ENCODE measurements at places on chromosomes 4 and X.

DNA sequence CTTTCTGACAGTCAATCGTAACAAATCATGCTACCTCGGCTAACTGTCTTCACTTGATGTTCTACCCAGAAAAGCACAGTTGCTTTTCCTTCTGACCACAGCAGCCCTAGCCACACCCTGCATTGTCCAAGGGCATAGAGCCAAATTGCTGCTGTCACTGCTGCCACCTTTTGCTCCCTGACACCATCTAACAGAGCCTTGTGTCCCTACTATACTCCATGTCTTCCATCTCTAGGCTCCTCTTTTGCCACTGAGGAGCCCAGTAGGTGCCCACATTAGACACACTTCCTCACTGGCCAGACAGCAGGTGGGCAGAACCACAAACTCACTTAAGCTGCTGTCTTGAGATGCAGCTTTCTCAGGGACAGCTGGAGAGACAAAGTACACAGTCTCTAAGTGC, 91.4 kb downstream of the ANXA3 start:
- DNase-seq: no peak

DNA sequence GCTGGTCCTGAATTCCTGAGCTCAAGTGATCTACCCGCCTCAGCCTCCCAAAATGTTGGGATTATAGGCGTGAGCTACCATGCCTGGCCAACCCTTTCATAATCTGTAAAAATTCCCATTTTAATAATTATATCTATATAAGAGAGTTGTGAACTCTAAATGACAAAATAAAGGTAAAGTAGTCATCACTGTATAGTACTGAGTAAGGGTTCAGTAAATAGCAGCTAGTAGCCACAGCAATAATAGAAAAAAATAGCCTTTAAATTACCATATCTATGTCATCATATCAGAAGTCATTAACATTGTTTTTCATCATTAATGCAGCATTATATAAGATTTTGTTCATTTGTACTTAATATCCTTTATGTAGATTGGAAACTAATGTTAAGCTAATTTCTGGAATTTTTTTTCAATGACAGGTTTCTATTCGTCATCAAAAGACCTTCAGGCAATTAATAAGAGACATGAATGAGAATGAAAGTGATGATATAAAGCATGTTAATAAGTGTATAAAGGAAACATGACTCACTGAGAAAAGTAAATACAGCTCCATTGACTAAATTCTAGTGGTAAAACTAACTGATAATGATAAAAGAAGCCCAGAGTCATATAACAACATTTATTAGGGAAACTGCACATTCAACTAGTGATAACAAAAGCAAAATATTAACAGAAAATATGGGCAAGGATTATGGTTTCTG, 85.9 kb upstream of the UGT8 start:
- DNase-seq: no peak

DNA sequence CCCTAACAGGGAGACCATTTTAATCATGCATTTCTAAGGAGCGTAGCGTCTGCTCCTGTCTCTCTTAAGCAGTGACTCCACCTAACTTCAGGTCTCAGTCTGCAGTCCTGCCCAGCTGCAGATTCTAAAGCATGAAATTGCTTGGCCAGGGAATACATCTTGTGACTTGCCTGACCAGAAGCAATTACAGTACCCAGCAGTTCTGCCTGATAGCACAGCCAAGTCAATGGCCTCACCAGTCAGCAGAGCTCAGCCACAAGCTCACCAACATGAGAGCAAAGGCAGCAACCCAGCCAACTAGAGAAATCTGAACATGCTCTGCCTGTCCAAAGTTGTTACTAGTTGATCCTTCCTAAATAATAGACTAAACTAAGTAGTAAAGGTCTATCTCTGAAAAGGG, 2011.9 kb upstream of the PCDH10 start:
- DNase-seq: no peak

DNA sequence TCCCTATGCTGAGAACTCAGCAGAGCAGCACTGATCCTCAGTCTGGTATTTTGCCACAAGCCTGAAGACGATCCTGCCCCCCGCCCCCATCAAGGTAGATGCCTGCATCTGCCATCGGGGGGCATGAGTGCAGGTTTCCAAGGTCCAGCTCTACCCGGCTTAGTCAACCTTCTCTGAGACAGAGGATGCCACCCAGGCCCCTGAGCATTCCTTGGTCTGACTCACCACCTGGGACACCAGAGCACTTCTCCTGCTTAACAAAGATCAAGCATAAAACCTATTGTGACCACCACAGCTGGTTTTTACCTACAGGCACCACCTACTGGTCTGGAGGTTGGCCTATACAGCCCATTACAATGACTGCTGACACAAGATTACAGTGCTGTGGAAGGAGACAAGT, 1168.1 kb downstream of the PCDH19 start:
- DNase-seq: no peak

- peak; percentile 79 for DNase-seq
Measured at GRCh38 chr4:56544573-56545131, 39.1 kb downstream of the ARL9 start.

DNA sequence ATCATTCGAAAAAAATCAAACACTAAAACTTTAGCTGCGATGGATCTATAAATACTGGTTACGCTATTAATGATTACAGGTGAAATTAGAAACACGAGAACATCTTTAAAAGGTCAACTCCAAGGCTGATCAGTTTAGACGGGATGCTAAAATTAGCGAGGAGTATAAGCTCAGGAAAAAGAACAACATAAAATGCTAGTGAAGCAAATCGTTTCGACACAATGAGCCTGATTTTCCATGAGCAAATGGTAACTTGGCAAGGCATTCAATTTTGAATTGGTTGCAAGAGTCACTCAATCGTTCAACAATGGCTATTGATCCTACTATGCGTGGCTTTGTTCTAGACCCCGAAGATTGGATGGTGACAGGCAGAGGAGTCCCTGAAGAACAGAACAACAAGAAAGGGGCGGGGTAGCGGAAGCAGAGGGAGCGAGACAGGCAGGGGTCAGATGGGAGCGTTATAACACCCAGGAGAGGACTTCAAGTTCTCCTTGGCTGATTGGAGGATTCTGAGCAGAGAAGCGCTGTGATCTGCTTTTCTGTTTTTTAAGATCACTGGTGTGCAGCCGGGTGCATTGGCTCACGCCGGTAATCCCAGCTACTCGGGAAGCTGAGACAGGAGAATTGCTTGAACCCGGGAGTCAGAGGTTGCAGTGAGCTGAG, 146.5 kb downstream of the RBM47 start:
- DNase-seq: no peak

DNA sequence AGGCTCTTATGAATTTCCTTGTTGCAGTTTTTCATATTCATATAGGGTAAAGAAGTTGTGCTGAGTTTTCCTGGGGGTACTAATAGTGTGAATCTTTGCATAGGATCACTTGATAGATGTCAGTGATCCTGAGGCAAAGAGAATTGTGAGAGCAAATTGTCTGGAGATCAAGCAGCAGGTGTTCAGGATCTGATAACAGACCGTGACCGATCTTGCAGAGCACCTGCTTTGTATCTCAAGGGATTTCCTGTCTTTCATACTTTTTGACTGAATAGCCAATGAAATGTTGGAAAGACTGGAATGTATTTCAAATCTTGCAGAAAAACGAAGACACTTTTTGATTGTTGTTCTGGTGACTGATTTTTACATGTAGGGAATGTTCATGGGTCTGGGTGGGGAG, 914.5 kb downstream of the STIM2 start:
- no peak for DNase-seq

GRCh38 chr4:162347156-162347841, 183.5 kb upstream of the FSTL5 start:
- no peak for DNase-seq

- DNase-seq: no peak
Measured at GRCh38 chrX:39974270-39974669, 123.5 kb downstream of the BCOR start.

GRCh38 chr4:143344774-143345173, 8.1 kb downstream of the GAB1 start:
- DNase-seq: no peak

DNA sequence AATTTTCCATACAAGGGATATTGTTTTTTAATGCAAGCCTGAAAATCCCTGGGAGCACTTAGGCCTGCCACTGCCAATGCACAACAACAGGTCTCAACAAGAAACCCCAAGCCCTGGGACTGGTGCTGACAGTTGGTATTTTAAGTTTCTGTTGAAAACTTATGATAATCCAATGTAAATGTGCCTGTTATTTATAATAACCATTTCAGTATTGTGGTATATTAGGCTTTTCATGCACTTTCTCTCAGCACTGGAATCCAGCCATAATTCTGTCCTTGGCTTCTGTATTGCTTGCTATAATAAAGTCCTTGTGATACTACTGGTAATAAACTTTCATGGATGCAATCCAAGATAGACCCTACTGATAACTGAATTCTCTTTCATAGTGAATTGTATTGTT, 218.9 kb downstream of the PCDH7 start:
- no peak for DNase-seq

DNA sequence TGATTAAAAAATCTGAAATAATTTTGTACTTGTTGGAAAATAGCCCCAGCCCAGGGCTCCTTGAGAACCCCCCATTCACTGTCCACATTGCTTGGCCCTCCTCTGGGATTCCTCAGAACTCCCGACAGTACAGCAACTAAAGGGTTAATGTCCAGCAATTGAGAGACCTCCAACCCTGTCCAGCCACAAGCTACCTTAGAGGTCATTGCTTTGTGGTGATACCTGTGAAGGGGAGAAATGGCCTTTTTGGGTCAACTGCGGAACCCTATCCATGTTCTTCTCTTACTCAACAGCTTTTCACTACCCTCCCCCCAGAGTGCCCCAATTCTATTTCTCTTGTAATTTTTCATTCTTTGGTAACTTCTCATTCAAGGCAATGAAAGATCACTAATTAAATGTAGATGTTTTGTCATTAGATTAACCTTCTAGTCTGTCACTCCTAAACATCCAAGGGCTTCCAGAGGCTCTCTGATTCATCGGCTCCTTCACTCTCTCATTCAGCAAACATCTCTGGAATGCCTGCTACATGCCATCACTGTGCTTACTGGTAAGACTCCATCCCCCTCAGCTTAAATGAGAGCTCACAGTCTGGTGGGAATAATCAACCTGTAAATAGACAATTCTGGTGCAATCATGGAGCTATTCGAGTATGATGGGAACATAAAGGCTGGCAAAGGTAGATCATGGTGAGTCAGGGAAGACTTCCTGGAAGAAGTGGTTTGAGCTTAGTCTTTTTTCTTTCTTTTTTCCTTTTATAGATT, 241.4 kb upstream of the PGRMC2 start:
- no peak for DNase-seq

GRCh38 chr4:125728568-125728967, 413.8 kb downstream of the FAT4 start:
- DNase-seq: no peak

DNA sequence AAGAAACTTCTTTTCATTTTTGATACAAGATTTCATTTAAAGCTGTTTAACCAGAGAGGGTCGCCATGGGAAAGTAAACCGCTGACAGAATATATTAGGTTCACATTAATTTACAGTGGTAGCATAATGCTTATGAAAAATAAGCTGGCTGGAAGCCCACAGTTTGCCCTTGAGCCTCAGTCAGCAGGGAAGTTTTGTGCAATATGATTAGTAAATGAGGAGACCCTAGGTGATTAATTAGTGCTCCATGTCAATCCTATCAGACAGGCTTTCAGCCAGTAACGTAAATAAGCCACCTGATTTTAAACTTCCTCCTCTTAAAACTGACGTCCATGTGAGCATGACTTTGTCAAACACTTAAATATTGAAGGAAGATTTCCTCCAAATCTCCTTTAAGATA, 134.2 kb downstream of the TSPAN5 start:
- DNase-seq: no peak

GRCh38 chrX:101369687-101370086, 16.3 kb downstream of the BTK start:
- no peak for DNase-seq

DNA sequence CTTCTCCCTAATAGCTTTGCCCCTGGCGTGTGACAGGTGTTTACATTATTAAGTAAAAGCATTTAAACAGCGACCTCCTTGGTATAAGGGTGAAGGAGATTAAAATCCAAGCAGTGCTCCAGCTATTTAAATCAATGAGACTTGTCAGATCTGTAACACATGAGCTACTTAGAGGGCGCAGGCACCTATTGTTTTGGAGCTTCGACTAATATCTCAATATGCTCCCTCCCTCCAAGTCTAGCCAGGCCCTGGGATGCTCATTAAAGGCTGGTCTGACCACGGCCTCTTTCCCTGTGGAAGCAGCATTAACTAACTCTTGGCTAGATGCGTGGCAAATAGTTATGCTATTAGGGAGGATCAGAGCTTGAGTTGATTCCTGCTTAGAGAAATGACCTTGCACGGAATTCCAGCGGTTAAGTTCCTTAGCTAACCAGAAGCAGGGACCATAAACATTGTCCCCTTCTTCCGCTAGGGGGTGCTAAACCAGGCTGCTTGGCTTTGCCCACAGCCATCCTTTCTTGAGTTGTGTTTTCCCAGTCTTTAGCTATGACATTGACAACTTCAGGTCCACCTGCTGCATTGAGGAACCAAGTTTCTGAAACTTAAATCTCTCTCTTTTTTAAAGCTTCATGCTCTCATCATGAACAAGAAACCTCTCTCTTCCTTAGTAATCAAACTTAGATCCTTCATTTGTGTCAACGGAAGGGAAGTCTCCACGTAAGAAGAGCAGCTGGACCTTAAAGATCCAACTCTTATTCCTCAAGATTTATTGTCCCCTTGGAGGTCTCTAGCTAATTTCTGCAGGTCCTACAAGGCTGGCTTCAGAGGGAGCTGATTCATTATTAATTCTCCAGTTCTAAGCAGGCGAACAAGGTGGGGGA, 80.7 kb upstream of the IGFBP7 start:
- DNase-seq: no peak

DNA sequence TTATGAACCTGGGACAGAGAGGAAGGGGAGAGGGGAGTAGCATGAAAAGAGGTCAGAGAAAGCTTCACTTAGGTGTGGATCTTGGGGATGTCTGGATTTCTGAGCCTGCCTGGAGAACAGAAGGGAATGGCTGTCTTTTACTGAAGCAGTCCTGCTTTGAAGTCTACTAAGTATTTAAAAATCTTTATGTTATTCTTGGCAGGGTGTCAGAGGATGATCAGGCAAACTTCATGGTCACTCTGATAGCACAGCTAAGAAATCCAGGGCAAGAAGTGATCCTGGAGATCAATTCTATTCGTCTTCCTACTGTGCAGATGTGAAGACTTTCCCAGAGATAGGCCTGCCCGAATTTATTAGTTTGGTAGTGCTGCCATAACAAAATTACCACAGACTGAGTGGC, 464.4 kb upstream of the BOD1L1 start:
- DNase-seq: no peak

- DNase-seq: no peak
Measured at GRCh38 chrX:139192386-139192961, 338.1 kb upstream of the F9 start.

- DNase-seq: no peak
Measured at GRCh38 chr4:156968479-156968984, 3.1 kb downstream of the PDGFC start.

DNA sequence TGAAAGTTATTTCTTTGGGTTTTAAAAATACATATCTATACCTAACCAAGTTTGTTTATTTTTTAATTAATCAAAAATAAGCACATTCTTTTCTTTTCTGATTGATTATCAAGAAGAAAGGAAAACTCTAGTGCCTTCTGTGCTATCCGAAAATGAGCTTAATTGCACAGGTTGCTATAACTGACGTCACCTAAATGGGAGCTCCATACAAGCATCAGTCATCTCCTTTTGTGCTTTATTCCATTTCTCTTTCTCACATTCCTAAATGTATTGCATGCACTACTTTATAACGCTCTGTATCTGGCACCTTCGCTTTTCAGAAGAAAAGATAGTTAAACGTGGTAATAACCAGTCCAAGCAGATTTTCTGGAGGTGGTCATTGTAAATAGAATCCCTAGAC, 675.0 kb downstream of the STPG2 start:
- DNase-seq: no peak

- no peak for DNase-seq
Measured at GRCh38 chrX:102859550-102859871, 77.6 kb upstream of the RAB40AL start.

Measured in activated CD4-positive, alpha-beta T cell treated with anti-CD3 and anti-CD28 coated beads, Interleukin-2, amount 50 U/mL, for 24 hours (primary cell).